Uterine smooth muscle cell (primary cell): ENCODE measurements at places on chromosomes 6 and 20. TPM values are rescaled to one million over a fixed set of nuclear protein-coding genes. Genes with fewer than 3 reads are reported as not detected.

SGK2 gene
- 0.44 and 1.1 TPM in 2 replicates for total RNA-seq

KIF25 gene
- total RNA-seq: not detected in 2 replicates

PRDM1 gene
- 3.3 and 3.4 TPM in 2 replicates for total RNA-seq

PSORS1C2 gene
- total RNA-seq: not detected in 2 replicates

WFDC12 gene
- not detected in 2 replicates for total RNA-seq

PFDN4 gene
- 138 and 164 TPM in 2 replicates for total RNA-seq

PI16 gene
- total RNA-seq: 0.11 and 0.75 TPM in 2 replicates

HTR1E gene
- total RNA-seq: under 0.01 and 0.12 TPM in 2 replicates

BANF2 gene
- total RNA-seq: not detected in 2 replicates
